ENCODE measurements at places on chromosomes 1 and 21. TPM values are rescaled to one million over a fixed set of nuclear protein-coding genes. Genes with fewer than 3 reads are reported as not detected.

The MPZ gene
- total RNA-seq: 2.2 TPM

The KMO gene
- total RNA-seq: 0.33 TPM

The CFAP57 gene
- 0.30 TPM for total RNA-seq

The IER5 gene
- 17.1 TPM for total RNA-seq

The PWP2 gene
- 6.1 TPM for total RNA-seq

The TP73 gene
- 0.07 TPM for total RNA-seq

The CYP4Z1 gene
- not detected for total RNA-seq

The SPATA1 gene
- total RNA-seq: 0.46 TPM

The WNT4 gene
- not detected for total RNA-seq

The OR2AK2 gene
- total RNA-seq: not detected

The ARMH1 gene
- total RNA-seq: 0.91 TPM

The NTPCR gene
- 12.0 TPM for total RNA-seq

The CFHR2 gene
- total RNA-seq: not detected

The DYRK3 gene
- total RNA-seq: 28.2 TPM

The CCDC17 gene
- 1.0 TPM for total RNA-seq

The ARHGEF10L gene
- total RNA-seq: 53.4 TPM

The MR1 gene
- total RNA-seq: 25.9 TPM

The TAS1R1 gene
- 0.20 TPM for total RNA-seq

The MATN1 gene
- not detected for total RNA-seq

The TMEM61 gene
- not detected for total RNA-seq

The VWA5B1 gene
- not detected for total RNA-seq

The IFNGR2 gene
- total RNA-seq: 58.0 TPM

The PTPRC gene
- 0.39 TPM for total RNA-seq

The DNAJC6 gene
- total RNA-seq: 6.8 TPM

The CCNL2 gene
- 125 TPM for total RNA-seq

The IL6R gene
- total RNA-seq: 4.9 TPM

The ATP6V0B gene
- total RNA-seq: 107 TPM

The CLEC20A gene
- not detected for total RNA-seq

The SPRR1B gene
- not detected for total RNA-seq

The TRPM2 gene
- total RNA-seq: under 0.01 TPM

The OR10J1 gene
- not detected for total RNA-seq

The LY9 gene
- total RNA-seq: not detected

The ATG4C gene
- 7.7 TPM for total RNA-seq

The PROK1 gene
- total RNA-seq: not detected

The SLC1A7 gene
- total RNA-seq: 0.52 TPM

The CA6 gene
- not detected for total RNA-seq

The SPATA46 gene
- total RNA-seq: not detected

The SAMSN1 gene
- total RNA-seq: 0.10 TPM

The CCDC181 gene
- total RNA-seq: 0.85 TPM

The OR2G3 gene
- not detected for total RNA-seq

The CYP4A22 gene
- total RNA-seq: not detected

The HTR6 gene
- 0.07 TPM for total RNA-seq

The TTC22 gene
- total RNA-seq: not detected

The IL24 gene
- not detected for total RNA-seq

The ORC1 gene
- total RNA-seq: 0.99 TPM

The DIPK1A gene
- total RNA-seq: 24.6 TPM

The MYBPH gene
- not detected for total RNA-seq

The SERINC2 gene
- 13.4 TPM for total RNA-seq

The UTP11 gene
- 25.6 TPM for total RNA-seq

The FAM167B gene
- 0.98 TPM for total RNA-seq

The CALML6 gene
- total RNA-seq: 0.46 TPM
